ENCODE measurements at places on chromosomes 3 and 15.

DNA sequence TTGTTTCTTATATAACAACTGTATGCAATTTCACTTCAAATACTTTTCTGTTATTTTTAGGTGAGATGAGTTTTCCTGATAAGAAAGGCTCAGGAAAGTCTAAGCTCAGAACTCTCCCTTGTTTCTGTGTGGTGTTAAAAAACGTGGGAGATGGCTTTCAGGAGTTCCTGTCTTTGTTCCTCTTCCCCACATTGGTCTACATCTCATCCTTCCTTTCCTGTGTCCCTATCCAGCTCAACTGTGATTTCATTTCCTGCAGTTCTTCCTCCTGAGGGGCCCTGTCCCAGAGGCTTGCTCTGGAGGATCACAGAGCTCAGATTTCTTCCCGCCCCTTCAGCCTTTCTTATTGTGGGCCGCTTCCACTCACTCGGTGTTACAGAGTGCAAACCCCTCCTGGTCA lies 11.2 kb downstream of the SEC13 start:
- DNase-seq: no peak

GRCh38 chr3:73203101-73203500 lies 141.6 kb downstream of the EBLN2 start:
- DNase-seq: no peak

GRCh38 chr3:124763644-124764358 lies 33.5 kb downstream of the UMPS start:
- no peak for DNase-seq

GRCh38 chr3:51535146-51536019 lies 3.1 kb upstream of the RAD54L2 start:
- DNase-seq: no peak

DNA sequence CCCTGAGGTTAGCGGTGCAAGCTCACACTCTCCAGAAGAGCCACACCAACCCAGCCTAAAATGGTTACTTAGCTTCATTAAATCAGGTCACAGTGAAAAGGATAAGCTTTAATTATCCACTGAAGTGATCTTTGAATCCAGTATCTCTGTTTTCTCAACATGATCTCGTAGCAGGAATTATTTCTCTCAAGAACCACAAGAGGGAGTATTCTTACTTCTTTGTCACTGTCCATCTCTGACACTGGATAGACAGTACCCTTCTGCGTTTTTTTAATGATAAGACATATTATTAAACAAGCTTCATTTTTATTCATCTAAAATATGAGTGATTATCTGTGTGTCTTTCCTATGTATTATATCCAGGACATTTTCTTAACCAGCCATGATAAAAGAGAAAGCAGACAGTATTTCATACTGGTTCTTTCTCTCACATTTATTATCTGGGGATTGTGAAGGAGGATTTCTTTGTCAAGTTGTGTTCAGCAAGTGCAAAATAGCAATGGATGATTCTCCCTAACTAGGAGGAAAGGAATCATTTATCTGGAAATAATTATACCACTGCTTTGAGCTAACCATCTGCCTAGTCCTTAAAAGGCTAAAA lies 105.4 kb upstream of the CCDC54 start:
- DNase-seq: no peak

DNA sequence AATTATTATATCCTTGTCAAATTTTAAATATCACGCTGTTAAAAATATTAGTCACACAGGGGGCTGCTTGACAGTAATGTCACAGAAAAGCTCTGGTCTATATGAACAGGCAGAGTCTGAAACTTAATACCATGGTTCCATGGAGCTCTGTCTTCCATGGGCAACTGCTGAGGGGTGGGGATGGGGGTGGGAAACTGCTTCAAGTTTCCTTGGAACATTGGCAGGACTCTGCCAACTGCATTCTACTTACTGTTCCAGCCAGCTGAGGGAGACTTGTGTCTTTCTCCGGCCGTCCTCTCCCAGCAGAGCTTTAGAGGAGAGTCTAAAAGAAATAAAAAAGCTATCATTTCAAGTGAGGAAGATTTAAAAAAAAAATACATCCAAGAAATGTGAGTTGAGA lies 348.7 kb downstream of the ZIC1 start:
- DNase-seq: no peak

DNA sequence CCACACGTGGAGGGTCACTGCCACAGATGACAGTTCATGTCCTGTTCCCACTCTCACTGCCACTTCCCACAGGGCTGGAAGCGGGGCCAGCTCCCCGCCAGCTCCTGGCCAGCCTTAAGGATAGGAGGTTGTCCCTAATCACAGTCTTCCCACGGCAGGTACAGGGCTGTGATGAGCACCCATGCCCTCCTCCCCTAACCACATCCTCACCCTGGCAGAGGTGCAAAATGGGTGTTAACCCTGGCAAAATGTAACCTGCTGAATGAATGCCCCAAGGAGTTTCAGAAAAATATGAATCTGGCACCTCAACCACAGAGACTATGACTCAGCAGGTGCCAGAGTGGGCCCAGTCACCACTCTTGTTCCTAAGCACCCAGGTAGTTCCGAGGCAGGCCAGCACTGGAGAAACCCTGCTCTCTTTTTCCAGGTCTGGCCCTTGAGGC lies 185.1 kb upstream of the TPM1 start:
- no peak for DNase-seq

- DNase-seq: no peak
Measured at GRCh38 chr3:125594581-125595011, 701 bp downstream of the OSBPL11 start.

- no peak for DNase-seq
Measured at GRCh38 chr3:194434503-194434902, 35.4 kb upstream of the GP5 start.

GRCh38 chr3:133295199-133295901 lies 104.5 kb upstream of the BFSP2 start:
- DNase-seq: no peak

GRCh38 chr3:117427081-117427480 lies 717.5 kb downstream of the TUSC7 start:
- DNase-seq: no peak

- no peak for DNase-seq
Measured at GRCh38 chr15:66394915-66395314, 8.2 kb downstream of the MAP2K1 start.

DNA sequence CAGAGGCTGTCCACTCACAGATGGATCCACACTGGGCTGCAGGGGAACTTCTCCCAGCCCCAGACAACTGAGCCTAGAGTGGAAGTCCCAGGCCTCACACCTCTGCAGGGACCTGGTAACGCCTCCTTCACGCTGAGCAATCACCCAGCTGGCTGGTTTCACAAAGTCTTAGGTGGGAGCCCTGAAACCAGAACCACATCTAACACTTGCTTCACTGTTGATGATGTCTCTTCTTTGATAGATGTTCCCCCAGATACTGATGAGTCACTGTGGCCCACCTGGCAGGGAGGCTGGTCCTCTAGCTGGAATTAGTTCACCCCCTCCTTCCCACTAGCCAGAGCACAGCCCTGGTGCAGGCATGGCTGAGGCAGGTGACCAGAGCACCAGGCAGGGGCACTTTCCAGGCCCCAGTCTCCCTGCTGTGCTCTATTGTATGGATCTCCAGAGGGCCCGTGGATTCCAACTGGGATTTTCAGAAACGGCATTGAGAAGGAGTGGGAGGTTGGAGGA lies 33.5 kb downstream of the MYL3 start:
- no peak for DNase-seq

DNA sequence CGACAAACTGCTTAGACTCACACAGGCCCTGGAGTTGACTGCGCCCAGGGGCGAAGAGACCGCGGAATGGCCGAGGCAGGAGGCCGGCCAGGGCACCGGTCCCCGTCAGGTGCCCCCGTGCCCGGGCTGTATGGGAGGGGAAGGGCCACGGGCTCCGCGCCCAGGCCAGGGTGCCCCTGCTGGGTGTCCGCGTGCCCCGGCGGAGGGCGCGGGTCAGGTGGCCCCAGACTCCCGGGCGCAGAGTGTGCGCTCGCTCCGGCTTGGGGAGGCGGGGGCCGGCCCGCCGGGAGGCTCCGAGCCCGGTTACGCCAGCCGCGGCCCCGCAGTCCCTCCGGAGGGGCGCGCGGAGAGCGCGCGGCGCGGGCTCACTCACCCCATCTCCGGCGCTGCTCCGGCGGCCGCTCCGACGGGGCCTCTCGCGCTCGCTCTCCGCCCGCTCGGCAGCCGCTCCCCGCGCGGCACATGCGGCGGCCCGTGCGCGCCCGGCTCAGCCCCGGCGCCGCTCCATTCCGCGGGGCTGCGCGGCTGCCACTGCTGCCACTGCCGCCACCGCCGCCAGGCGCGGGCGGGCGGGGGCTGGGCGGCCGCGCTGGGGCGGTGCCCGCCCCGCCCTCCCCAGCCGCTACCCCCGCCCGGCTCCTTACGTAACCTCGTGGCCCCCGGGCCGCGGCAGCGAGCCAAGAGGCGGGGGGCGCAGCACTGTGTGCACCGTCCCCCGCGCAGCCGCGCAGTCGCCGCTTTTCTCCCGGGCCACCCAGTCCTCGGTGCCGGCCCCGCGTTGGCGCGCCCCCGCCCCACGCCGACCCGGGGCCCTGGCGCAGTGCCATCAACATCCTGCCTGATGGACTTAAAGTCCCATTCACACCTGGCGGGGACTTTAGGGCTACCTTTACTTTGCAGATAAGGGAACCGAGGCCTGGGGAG lies at the start of gene HOMER2:
TSS of gene HOMER2 (minus strand) at position 563 of the 924 bp plus-strand sequence. CDS start at position 378, 185 bp downstream.
- DNase-seq: no peak

DNA sequence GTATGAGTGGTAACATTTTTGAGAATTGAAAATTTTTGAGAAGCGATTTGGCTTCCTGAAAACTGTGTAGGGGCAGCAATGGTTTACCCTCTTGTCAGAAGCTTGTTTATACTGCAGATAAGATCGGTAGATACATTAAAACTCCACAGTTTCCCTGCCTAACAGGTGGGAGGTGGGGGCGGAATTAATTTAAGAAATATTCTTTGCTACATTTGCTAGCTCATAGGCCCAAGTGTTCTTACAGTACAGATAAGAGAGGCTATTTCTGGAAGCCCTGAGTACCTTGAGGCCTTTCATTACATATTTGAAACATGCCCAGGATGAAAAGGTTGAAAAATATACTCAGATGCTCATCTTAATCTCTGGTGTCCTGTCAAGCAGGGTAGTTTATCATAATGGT lies 285.5 kb downstream of the UBE2E2 start:
- no peak for DNase-seq

DNA sequence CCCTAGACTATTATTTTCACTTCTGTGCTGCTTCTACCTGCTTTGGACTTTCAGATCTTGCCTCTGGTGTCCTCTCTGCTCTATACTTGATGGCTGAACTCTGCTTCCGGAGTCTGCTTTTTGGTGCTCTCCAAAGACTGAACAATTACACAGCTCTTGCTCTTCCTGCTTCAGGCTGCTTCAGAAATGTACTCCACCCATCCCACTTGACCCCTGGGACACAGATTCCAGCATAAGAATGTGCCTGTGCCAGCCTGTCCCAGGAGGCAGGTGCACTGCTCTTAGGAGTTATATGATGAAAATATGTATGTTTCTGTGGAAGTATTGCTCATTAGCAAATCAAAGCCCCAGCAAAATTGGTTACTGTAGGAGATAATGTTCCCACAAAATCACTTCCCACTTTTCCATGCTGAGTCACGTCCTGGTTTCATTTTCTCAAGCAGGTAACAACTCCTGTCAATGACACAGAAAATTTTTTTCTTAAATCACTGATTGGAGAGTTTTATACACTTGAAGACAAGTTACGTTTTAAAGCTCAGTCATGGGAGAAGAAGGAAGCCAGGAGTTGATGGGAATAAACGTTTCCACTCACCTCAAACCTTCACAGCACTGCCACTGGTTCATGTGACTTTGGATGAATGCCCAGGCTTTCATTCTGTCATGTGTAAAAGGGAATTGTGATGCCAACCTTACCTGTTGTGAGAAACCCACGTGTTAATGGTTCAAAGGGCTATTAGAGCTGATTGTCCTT lies 239.4 kb upstream of the ZPLD1 start:
- no peak for DNase-seq

DNA sequence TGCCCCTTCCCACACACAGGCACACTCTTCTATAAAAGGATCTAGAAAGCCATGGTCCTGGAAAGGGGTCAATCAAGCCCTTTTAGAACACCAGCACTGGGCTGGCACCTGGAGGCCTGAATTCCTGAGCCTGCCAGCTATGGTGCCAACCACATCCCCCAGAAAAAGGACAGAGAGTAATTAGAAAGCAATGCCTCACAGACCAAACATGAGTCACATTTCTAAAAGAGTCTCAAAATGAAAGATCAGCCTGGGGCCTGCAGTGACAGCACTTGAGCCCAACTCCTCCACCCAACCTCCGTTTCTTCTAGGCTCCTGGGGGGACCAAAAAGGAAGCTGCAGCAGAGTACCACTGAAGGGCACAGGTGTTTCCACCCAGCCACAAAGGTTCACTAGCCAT lies 14.1 kb downstream of the MYLK start:
- no peak for DNase-seq

DNA sequence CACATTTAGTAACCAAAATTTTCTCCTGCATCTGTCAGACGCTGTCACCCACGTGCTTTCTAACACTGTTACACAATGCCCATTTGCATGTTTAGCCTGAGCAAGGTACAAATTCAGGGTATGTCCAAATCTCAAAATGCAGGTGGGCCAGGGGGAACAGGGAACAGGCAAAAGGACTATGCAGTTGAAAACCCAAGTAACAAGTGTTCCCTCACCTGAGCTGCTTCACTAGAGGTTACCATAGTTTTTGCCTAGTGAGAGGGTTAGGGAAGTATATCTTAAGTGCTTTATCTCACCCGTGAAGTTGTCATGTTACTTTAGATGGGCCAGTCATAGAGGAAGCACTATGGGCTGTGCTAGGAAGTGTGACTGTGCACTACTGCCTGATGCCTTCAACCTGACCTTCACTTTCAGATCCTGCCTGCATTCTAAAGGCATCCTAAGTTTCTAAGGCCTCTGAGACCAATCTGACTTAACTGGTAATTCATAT lies 6.0 kb upstream of the TMEM87A start:
- DNase-seq: no peak

DNA sequence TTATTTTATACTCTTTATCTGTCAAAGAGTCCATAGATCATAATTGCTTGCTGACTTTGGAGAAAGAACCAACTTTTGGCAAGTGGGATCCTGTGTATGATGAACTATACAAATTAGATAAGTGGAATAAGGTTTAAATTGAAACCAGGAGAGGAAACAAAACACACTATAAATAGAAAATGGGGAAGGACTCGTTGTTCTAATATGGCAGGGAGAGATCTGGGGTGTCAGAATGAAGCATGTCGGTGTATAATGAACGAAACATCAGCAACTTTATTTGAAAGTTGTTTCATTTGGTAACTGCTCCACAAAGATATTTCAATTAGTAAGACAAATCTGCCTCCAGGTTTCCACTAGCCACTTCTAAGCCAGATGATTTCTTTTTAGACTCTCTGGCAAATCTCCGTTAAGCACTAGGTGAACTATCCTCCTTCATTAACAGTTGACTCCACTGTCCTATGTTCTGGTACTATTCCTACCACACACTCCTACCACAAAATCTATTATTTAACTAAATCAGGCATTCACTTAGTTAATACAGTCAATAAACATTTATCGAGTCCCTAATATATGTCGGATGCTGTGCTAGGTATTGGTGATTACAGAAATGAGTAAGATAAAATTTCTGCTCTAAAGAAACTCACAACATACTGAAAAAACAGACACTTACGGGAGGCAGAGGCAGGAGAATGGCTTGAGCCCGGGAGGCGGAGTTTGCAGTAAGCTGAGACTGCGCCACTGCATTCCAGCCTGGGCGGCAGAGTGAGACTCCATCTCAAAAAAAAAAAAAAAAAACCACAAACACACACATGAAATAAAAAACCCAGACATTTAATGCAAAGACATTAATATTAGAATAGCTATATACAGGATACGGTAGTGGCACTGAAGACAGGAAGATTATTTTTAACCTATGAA lies 20.1 kb downstream of the SLC15A2 start:
- no peak for DNase-seq

GRCh38 chr15:101407439-101407838 lies 82.1 kb downstream of the PCSK6 start:
- no peak for DNase-seq

GRCh38 chr3:10391391-10391790 lies 70.5 kb upstream of the SEC13 start:
- no peak for DNase-seq
